Muscle of arm (tissue), 14 donors: ENCODE measurements at places on chromosomes 2 and 18.

- no peak for DNase-seq
Observed at GRCh38 chr2:145197944-145198343, 678.0 kb upstream of the ZEB2 start.

GRCh38 chr2:215466097-215466909 is 30.4 kb upstream of the FN1 start:
- peak; percentile 70 for DNase-seq

DNA sequence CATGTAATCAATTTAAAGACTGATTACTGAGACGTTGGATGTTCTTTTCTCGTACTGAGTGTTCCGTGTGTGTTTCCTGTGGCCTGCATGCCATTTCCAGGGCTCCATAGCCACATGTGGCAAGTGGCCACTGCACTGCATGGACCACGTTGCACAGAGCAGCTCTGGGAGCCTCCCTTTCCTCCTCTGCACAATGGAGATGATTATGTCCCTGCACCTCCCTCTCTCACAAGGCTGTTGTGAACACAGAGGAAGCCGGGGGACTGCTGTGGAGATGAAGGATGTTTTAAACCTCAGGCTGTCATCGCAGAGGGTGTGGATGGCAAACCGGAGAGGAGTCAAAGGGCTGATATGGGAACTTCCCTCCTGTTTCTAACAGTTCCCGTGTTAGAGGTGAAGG is 87.7 kb downstream of the TGOLN2 start:
- DNase-seq, result no peak

GRCh38 chr2:23492337-23492675 is 107.3 kb downstream of the KLHL29 start:
- DNase-seq, result no peak

DNA sequence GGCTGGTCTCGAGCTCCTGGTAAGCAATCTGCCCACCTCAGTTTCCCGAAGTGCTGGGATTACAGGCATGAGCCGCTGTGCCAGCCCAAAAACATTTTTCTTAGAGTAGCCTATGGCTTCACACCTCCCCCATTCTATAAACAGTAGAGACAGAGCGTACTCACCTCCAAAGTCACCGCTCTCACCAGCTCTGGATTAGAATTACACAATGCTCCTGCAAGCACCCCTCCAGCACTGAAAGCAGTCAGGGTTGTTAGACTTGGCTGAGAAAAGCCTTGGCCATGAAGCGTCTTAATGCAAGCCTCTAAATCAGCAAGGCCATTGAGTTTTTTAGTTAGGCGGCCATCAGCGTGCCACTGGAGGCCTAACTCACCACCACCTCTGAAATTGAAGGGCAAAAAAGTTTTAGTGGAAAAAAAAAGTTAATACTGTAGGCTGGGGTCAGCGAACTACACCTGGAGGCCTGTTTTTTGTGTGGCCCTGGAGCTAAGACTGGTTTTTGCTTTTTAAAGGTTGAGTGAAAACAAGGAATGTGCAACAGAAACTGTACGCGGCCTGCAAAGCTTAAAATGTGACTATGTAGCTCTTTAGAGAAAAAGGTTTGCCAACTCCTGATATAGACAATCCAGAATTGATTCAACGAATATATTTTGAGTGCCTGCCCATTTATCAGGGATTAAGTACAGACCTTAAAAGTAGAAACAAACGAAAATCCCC is 34.6 kb downstream of the PREPL start:
- no peak for DNase-seq
